ENCODE measurements at places on chromosomes 2 and 18. TPM values are rescaled to one million over a fixed set of nuclear protein-coding genes. Genes with fewer than 3 reads are reported as not detected.

- no peaks in the 10 kb centered on the region for H3K36me3 ChIP-seq
- peak; percentile 49 for DNase-seq
- H3K27ac ChIP-seq = no peak overlapping the region
These were observed 36.5 kb downstream of the SLC25A52 start for GRCh38 chr18:31723990-31724711.

FRZB gene
- 2.0 TPM for total RNA-seq

AGXT gene
- total RNA-seq = not detected

DNA sequence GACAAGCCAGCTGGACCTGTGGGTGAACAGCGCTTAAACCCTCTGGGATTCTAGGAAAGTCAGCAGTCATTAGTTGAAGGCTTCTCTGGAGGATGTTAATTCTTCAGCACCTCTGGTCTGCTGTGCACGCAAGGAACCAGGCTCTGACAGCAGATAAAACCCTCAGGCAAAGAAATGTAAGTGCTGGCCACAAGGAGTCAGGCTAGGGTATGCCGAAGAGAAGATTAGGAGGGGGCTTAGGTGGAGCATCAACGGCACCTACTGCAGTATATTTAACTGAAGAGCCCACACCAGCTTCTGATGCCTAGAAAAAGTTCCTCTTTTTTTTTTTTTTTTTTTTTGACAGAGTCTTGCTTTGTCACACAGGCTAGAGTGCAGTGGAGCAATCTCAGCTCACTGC is 304.2 kb upstream of the MC4R start:
- H3K27me3 ChIP-seq = no peaks in the 10 kb centered on the region
- no peak overlapping the region for H3K4me3 ChIP-seq
- DNase-seq = no peak
- H3K27ac ChIP-seq = no peak overlapping the region

HOXD9 gene
- 0.80 TPM for total RNA-seq

- H3K4me3 ChIP-seq = no peak overlapping the region
- no peaks in the 10 kb centered on the region for H3K27me3 ChIP-seq
- H3K4me1 ChIP-seq = peaks cover 13% of the 10 kb centered on the region
- DNase-seq = peak; percentile 69
- H3K36me3 ChIP-seq = peaks cover 17% of the 10 kb centered on the region
- H3K27ac ChIP-seq = peak overlapping the region; percentile 55
These were observed 35.2 kb downstream of the ZNF516 start for GRCh38 chr18:76459687-76460350.

DNA sequence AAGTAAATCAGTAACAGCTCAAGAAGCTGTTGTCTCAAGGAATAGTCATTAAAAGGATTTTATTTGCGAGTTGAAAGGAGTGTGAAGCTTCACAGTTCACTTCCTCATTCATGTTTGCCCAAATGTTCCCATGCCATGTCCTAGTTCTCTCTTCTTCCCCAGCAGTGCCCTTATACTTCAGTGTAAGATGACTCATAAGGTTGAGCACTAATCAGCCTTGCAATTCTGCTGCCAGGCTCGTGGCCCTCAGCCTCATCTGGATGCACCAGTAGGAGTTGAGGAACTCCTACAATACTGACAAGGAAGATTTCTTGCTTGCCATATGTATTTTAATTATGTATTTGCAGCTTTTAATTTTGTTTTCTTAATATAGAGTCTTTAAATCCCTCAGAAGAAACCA is 1980.4 kb downstream of the SUCLG1 start:
- no peak overlapping the region for H3K27ac ChIP-seq
- DNase-seq = no peak
- H3K36me3 ChIP-seq = no peaks in the 10 kb centered on the region
- no peak overlapping the region for H3K4me3 ChIP-seq
- no peaks in the 10 kb centered on the region for H3K27me3 ChIP-seq

- no peak overlapping the region for H3K27ac ChIP-seq
- no peaks in the 10 kb centered on the region for H3K36me3 ChIP-seq
- DNase-seq = no peak
- no peak overlapping the region for H3K4me3 ChIP-seq
These were observed 40.3 kb downstream of the CLASP1 start for GRCh38 chr2:121608967-121609366.

GRCh38 chr2:191885098-191885497 is 38.2 kb upstream of the CAVIN2 start:
- H3K36me3 ChIP-seq = no peaks in the 10 kb centered on the region
- DNase-seq = no peak
- H3K27ac ChIP-seq = no peak overlapping the region
- no peaks in the 10 kb centered on the region for H3K4me1 ChIP-seq
- no peak overlapping the region for H3K4me3 ChIP-seq
- H3K27me3 ChIP-seq = no peaks in the 10 kb centered on the region

DNA sequence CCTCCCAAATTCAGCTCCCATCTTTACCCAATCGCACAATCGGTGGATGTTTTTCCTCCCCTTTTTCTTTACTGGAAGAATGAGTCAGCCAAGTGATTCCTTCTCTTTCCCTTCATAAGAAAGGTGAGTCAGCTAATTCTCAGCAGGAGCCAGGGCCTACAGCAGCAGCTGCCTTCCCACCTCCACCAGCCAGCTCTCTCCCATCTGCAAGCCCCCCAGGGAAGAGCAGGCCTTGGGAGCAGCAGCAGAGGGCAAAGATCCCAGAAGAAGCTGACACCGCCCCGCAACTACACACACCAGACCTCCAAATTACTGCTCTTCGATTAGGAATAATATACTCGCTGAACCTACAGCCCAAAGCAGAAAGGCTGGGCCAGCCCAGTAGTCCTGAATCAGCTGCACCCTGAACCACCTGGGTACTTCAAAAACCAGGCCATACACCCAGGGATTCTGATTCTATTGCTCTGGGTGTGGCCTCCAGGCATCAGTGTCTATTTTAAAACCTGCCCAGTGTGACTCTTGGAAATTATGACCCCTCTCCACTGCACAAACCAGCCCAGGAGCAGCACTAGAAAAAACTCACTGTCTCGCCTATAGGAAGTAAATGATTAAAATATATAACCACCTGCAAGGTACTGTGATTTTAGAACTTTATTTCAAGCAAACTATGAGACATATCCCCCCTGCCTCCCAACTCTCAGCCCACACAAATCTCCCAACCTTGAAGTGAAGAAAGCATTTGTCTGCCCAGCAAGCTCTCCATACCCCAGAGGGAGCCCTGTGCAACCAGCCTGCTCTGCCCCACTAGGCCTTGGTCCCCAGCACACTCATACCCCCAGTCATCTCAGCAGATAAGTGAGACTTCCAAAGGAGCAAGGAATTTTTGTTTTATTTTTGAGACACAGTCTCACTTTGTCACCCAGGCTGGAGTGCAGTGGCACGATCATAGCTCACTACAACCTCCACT is 7.3 kb downstream of the SFXN5 start:
- H3K27ac ChIP-seq = peak overlapping the region; percentile 37
- H3K4me3 ChIP-seq = no peak overlapping the region
- no peaks in the 10 kb centered on the region for H3K4me1 ChIP-seq
- DNase-seq = no peak
- no peaks in the 10 kb centered on the region for H3K27me3 ChIP-seq

GRCh38 chr2:102016399-102016955 is 24.7 kb downstream of the IL1R2 start:
- no peak overlapping the region for H3K4me3 ChIP-seq
- no peaks in the 10 kb centered on the region for H3K27me3 ChIP-seq
- H3K27ac ChIP-seq = no peak overlapping the region
- no peak for DNase-seq
- no peaks in the 10 kb centered on the region for H3K36me3 ChIP-seq

SCN3A gene
- total RNA-seq = 0.71 TPM

GRCh38 chr18:65235966-65236624 is 514.7 kb upstream of the CDH7 start:
- no peaks in the 10 kb centered on the region for H3K27me3 ChIP-seq
- no peak overlapping the region for H3K27ac ChIP-seq
- no peaks in the 10 kb centered on the region for H3K36me3 ChIP-seq
- H3K4me1 ChIP-seq = peaks cover 2% of the 10 kb centered on the region
- no peak overlapping the region for H3K4me3 ChIP-seq
- peak; percentile 12 for DNase-seq

ARL6IP6 gene
- total RNA-seq = 13.2 TPM

DNA sequence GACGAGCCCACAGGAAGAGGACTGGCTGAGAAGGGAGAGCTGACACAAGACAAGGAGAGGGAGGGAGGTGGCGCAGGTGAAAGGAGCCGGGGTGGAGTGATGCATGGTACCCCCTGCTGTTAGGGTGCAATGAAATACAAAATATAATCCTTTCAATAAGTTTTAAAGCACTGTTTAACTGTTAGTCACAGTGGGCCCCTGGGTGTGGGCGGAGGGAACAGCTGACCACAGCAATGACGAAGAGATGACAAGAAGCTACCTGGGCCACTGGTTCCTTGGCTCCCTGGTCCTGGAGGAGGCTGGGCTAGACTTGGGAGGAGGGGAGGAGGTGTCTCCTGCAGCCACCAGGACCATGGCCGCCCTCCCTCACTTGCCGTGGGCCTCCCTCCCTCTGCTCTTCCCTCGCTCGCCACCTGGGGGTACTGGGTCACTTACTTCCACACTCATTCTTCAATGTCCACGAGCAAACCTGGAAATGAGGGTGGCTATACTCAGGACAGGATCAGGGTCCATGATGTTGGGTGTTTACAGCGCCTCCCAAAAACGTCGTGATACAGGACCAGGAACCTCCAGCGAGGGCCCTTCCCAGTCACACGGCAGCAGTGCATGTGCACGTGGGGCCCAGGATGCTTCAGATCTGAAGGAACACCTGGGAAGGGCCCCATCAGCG is 196.1 kb downstream of the ANKRD30B start:
- no peak for DNase-seq
- H3K27me3 ChIP-seq = no peaks in the 10 kb centered on the region
- H3K4me3 ChIP-seq = no peak overlapping the region
- H3K27ac ChIP-seq = no peak overlapping the region
- H3K4me1 ChIP-seq = no peaks in the 10 kb centered on the region
- H3K36me3 ChIP-seq = no peaks in the 10 kb centered on the region

DNA sequence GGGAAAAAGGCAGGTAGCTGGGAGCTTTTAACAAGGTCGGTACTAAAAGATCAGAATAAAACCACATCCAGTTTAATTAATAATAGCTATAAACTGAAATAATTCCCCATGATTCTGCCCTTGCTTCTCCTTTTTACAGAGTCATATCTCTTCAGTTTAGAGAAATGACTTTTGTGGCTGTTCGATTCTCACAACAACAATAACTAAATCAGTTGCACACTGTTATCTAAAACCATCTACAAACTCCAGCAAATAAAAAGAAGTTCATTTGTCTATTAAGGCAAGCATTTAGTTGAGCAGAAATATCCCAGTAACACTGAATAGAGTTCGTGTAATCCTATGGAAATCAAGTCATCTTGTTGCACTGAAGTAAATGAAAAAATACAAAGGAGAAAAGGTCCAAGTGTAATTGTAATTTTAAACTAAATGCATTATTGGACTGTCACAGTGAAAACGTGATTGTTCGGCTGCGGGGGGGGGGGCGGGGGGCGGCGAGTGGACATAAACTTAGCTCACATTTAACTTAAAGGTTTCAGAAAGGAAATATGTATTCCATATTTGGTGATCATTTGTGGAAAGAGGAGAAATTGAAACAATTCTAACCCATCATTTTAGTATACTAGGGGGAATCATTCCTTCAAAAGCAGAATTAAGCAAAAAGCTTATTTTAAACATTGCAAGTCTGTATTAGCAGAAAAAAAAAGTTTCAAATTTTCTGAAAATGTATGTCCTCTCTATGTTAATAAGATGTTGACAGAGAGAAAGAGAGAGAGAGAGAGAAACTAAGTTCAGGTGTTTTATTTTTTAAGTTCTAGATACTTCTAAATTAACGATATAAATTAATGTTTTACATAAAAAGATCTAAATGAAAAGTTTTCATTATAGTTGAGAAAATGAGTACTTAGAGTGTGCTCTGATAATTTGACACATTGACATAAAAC is 144.5 kb downstream of the MEIS1 start:
- H3K36me3 ChIP-seq = no peaks in the 10 kb centered on the region
- H3K27ac ChIP-seq = no peak overlapping the region
- peaks cover 4% of the 10 kb centered on the region for H3K4me1 ChIP-seq
- no peak overlapping the region for H3K4me3 ChIP-seq
- peak; percentile 59 for DNase-seq
- peaks cover 64% of the 10 kb centered on the region for H3K27me3 ChIP-seq

DNA sequence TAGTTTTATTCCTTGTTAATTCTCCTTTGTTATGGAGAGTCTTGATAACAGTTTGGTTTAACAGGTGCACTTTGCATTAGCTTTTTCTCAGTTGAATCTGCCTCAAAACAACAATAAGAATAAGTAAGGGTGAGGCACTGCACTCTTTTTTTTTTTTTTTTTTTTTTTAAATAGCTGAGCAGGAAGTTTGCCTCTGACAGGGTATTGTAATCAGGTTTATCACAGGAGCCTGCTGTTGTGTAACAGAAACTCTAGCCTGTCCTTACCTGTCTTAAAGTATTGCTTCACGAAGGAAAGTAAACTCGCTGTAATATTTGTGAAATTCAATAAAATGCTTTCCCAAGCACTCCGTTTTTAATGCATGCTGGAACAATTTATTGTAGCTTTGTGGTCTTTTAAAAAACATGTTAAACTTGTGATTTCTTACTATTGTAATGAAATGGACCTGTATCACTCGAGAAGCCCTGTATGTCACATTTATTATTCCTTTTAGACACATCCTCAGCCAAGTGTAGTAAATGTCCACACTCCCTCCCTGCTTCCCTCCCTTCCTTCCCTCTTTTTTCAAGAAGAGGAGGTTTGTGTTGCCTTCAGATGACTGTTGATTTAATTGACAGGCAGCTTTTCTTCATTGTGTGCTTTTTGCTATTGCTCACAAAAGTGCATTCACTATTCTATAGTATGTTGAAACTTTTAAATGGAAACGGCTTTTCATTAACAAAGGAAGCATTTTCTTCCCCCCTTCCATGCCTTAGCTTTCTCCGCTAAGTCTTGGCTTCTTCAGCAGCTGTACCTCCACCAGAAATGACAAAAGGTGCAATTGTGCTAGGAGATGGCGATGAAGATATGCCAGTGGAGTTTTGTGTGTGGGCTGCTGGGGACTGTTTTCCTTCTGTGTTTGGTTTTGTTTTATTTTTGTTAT is 52.7 kb downstream of the TAF1B start:
- no peak for DNase-seq
- no peak overlapping the region for H3K4me3 ChIP-seq
- H3K27me3 ChIP-seq = no peaks in the 10 kb centered on the region
- H3K36me3 ChIP-seq = peaks cover 6% of the 10 kb centered on the region

GRCh38 chr2:40097691-40098385 is 318.8 kb upstream of the THUMPD2 start:
- H3K4me1 ChIP-seq = peaks cover 16% of the 10 kb centered on the region
- H3K36me3 ChIP-seq = no peaks in the 10 kb centered on the region
- no peak overlapping the region for H3K27ac ChIP-seq
- H3K27me3 ChIP-seq = no peaks in the 10 kb centered on the region

DNA sequence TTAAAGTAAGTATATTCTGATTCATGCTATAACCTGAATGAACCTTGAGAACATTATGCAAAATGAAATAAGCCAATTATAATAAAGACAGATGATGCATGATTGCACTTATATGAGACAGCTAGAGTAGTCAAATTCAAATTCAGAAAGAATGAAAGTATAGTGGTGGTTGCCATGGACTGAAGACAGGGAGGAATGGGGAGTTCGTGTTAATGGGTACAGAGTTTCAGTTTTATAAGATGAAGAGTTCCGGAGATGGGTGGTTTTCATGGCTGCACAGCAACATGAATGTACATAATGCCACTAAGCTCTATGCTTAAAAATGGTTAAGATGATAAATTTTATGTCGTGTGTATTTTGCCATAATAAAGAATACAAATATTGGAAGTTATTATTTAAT is 751.2 kb downstream of the TSN start:
- DNase-seq = no peak
- H3K27ac ChIP-seq = no peak overlapping the region
- H3K4me3 ChIP-seq = no peak overlapping the region
- no peaks in the 10 kb centered on the region for H3K27me3 ChIP-seq
- H3K4me1 ChIP-seq = no peaks in the 10 kb centered on the region

Data from lung (tissue), 17 donors.